Mammary epithelial cell (primary cell): ENCODE measurements at places on chromosomes 3 and 15. TPM values are rescaled to one million over a fixed set of nuclear protein-coding genes. Genes with fewer than 3 reads are reported as not detected.

DNA sequence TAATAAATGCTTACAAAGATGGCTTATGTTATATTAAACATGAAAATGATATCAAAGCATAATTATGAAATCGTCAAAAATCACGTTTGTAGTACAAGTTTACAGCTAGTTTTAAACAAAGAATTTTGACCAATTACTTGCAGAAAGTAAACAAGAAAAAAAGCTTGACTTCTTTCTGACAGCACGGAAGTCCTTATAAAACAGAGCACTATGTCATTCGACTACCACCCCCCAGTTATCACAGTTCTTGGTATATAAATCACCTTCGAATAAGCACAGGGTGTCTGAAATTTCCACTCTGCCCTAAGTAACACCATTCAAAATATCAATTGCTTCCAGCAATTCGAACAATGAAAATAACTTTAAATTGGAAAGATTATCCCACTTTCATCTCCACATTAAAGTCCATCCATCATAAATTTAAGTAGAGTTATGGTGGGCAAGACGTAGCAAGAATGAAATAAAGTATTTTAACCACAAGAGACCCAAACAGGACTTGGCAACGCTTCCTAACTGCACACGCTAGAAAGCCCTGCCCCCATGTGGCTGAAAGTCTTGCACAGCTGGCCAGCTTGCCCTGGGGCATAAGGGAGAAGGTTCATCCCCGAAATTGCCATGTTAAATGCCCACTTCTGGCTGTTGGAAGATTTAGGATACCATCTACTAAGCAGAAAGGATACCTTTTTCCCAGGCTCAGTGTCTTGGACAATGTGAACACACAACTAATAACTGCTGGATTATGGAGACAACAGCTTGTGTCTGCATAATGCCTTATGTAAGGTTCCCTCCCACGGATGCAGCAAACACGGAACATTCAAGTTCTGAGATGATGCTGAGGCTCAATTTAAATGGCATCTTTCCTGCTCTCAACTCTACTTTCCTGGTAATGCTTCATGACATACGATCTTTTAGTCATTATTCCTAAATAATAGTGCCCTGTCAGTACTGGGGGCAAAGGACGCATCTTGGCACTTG, 116.4 kb upstream of the TJP1 start:
- no peak for DNase-seq

- DNase-seq, result peak; percentile 40
Observed at GRCh38 chr15:41558400-41559238, at the start of gene TYRO3. Gene TYRO3 (plus strand): TSS chr15:41559212. CDS start chr15:41559258, 46 bp downstream.

- DNase-seq, result no peak
Observed at GRCh38 chr3:190768891-190769290, 93.6 kb downstream of the GMNC start.

Gene SLC22A14
- polyA plus RNA-seq, result 0.10 TPM

DNA sequence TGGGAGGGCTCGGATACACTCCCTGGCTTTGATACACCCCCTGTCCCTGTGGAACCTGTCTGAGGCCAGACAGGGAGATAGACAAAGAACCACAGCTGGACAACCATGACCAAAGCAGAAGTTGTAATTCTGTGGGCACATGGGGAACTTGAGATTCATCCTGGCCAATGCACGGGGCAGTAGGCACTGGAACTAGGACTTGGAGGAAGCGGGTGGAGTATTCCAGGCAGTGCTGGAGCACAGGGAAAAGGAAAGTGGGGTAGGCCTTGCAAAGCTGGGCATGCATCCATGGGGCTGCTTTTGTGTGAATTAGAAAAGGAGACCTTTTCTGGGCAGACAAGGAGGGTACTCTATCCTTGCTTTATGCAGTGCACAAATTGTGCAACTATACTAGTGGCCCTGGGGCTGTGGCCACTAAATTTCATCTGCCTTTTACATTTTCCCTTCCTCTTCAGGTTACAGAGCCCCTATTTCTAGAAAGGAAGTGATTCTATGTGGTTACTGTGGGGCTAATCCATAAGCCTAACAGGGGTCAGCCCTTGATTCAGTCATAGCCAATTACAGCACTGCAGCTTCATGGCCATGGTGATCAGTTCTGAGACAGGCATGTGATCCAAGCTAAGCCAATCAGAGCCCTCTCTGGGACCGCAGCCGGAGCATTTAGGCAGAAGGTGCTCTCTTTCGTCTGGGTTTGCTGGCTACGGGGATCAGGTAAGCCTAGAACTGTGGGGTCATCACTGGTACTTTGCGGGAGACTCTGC, 21.0 kb downstream of the CRABP1 start:
- no peak for DNase-seq

GRCh38 chr15:49418811-49419210, 4.2 kb upstream of the FGF7 start:
- DNase-seq, result no peak

Gene CACNA1D
- 0.26 TPM for polyA plus RNA-seq

DNA sequence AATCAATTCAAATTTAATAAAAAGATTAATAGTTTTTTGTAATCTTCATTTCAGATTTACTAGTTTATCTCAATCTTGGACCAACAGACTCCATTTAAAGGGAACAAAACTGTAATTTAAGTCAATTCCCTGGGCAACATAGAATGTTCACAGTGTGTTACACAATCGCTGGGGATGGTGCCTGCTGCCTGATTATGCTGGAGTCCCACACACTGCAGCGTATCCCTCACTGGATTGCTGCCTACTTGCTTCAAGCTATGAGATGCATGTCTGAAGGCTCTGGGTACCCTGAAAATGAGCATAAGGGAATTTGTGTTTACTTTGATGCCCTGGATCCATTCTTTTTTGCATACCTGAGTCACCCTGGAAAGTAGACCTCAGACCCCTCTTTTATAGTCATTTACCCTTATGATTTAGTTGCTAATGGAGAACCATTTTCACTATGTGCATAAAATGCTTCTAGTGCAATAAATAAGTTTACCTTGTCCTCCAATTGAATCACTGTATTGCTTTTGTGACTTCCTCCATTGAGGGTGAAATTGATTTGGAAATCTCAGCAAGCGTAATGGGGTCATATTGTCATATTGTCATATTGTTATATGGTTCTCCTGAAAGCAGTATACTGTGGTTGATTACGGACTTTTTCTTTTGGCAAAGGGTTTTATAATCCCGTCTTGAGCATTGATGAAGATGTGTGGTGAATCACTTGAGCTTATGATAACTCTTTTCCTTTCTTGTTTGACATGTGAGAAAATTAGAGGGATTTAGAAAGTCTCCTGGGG, 35.9 kb downstream of the ITPR1 start:
- no peak for DNase-seq

GRCh38 chr3:58008141-58009025, at the start of gene FLNB:
Gene FLNB (plus strand): TSS chr3:58008422. CDS start chr3:58008565, 143 bp downstream.
- peak; percentile 66 for DNase-seq

- DNase-seq, result no peak
Observed at GRCh38 chr15:64845831-64846595, 4.3 kb downstream of the PLEKHO2 start.

DNA sequence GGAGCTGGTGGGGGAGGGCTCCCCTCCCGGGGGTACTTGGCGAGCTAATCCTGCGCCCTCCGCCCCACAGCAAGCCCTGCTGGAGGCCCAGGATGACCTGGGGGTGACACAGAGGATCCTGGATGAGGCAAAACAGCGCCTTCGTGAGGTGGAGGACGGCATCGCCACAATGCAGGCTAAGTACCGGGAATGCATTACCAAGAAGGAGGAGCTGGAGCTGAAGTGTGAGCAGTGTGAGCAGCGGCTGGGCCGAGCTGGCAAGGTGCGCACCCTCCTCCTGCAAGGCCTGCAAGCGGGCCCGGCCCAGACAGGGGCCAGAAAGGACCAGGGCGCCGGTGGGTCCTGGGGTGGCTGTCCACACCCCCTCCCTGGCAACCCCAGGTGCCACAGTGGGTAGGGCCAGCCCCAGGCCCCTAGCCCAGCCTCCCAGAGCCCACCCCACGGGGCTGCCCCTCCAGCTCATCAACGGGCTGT, 56.5 kb downstream of the SEMA3G start:
- DNase-seq, result no peak

- no peak for DNase-seq
Observed at GRCh38 chr3:117479095-117479494, 769.5 kb downstream of the TUSC7 start.

Gene NRROS
- polyA plus RNA-seq, result 0.24 TPM

- DNase-seq, result no peak
Observed at GRCh38 chr3:60391292-60391691, 860.0 kb downstream of the FHIT start.

DNA sequence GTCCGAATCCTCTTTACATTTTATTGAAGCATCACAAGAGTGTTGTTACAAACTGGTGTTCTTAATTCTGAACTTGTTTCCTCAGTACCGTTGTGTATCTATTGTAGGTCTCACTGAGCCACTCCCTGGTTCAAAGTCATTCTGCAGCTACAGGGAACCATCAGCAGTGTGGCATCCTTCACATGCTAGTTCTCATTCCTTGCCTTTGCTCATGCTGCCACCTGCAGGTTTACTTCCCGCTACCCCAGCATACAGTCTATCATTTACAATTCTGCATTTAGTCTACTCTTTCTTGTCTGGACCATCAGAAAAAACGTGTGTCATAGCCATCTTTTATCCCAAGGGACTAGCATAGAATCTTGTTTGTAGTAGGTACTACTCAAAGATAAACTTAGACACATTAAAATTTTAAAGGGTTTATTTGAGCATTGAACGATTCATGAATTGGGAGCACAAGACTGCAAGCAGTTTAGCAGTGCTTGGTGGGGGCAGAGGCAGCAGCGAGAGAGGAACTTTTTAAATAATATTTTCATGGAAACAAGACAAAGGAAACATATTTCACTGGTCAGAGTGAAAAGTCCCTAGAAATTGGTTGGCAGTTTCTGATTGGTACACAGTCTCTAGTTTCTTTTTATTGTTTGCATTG, 402.1 kb downstream of the CADM2 start:
- peak; percentile 45 for DNase-seq

DNA sequence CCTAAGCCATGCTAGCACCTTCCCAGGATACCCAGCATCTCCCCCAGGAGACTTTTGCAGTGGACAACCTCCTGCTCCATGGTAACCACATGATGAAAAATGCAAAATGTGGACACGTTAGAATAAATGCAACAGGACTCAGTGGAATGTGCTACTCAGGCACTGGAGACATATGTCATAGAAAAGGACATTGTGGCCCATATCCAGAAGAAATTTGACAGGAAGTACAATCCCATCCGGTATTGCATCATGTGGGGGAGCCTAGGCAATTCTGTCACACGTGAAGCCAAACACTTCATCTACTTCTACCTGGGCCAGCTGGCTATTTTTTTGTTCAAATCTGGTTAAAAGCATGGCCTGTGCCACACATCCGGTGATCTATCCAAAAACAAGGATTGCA, 227.2 kb upstream of the GPR149 start:
- no peak for DNase-seq

Gene KLHL18
- 38.1 TPM for polyA plus RNA-seq

DNA sequence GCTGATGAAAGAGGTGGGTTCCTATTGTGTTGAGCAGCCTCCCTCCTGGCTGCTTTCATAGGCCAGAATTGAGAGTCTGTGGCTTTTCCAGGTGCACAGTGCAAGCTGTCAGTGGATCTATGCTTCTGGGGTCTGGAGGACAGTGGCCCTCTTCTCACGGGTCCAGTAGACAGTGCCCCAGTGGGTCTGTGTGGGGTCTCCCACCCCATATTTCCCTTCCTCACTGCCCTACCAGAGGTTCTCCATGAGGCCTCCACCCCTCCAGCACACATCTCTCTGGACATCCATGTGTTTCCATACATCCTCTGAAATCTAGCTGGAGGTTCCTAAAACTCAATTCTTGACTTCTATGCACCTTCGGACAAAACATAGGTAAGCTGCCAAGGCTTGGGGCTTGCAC, 201.2 kb downstream of the FAM43A start:
- no peak for DNase-seq

Gene CHRD
- polyA plus RNA-seq, result not detected

- DNase-seq, result no peak
Observed at GRCh38 chr3:9727041-9727595, 4.4 kb upstream of the BRPF1 start.

DNA sequence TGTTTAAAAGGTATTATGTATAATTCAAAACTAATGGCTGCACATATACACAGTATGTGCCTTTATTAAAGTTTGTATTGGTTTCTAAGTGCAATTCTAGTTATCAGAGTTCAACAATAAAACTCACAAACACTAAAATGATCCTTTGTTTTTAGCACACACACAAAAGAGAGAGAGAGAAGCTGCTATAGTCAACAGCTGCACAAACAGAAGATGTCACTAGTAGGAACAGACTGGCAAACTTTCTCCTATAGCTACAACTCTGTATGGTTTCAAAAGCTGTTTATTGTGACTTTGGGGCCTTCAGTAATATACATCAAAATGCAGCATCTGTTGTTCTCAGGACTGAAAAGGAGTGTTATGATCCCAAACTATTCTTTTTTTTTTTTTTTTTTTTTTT, 6.1 kb downstream of the SECISBP2L start:
- DNase-seq, result no peak

DNA sequence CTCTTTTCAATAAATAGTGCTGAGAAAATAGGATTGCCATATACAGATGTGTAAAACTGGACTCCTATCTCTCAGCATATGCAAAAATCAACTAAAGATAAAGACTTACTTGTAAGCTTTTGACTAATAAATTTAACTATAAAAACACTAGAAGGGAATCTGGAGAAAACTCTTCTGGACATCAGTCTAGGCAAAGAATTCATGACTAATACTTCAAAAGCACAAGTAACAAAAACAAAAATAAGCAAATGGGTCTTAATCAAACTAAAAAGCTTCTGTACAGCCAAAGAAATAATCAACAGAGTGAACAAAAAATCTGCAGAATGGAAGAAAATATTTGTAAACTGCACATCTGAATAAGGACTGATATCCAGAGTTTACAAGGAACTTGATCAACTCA, 1122.2 kb downstream of the TBL1XR1 start:
- no peak for DNase-seq

Gene PCCB
- 46.3 TPM for polyA plus RNA-seq

Gene SPTBN5
- 2.1 TPM for polyA plus RNA-seq

Gene SOX14
- not detected for polyA plus RNA-seq

GRCh38 chr15:36598529-36599177, 19.2 kb downstream of the CDIN1 start:
- DNase-seq, result no peak

DNA sequence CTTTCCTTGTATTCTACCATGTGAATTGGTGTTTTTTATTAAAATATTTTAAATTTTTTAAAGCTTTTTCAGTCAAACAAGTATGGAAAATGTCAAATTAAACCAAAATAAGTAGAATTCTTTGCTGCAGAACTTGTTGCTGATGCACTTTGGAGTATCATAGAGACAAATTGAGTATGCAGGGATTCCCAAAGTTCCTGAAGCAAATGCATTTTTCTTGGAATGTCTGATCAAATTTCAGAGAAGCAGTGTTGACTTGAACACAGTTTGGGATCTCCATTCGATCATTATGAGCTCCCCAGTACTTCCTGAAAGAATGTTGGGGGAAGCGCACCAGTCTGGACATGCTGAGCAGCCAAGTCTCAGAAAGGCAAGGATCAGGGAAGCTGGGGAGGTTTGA, 517.8 kb upstream of the CFAP20DC start:
- DNase-seq, result no peak

- DNase-seq, result no peak
Observed at GRCh38 chr15:54576298-54576935, 598.2 kb downstream of the UNC13C start.

GRCh38 chr3:132867956-132868355, 145.7 kb upstream of the NPHP3 start:
- DNase-seq, result peak; percentile 32

Gene TMCO5A
- not detected for polyA plus RNA-seq
